Stimulated activated CD8-positive, alpha-beta memory T cell treated with anti-CD3 and anti-CD28 coated beads, Interleukin-2, amount 100 ng/mL, for 48 hours (primary cell): ENCODE measurements at places on chromosomes 6 and 20.

DNA sequence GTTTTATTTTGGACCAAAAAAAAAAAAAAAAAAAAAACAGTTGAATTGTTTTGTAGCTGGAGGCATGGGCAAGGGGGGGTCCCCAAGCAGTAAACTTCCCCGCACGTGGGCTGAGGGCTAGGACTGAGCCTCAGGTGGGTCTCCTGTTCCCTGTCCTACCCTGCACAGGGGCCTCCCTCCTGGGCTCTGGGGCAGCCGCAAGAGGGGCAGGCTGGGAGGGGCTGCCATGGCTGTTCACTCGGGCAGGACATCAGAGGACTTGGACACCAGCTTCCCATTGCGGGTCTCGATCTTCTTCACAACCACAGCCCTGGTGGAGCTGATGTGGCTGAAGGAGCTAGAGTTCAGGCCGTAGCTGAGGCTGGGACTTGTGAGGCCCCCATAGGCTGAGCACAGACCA, 21.1 kb downstream of the SGK1 start:
- no peak for DNase-seq

GRCh38 chr6:19736066-19736465, 101.1 kb upstream of the ID4 start:
- no peak for DNase-seq

DNA sequence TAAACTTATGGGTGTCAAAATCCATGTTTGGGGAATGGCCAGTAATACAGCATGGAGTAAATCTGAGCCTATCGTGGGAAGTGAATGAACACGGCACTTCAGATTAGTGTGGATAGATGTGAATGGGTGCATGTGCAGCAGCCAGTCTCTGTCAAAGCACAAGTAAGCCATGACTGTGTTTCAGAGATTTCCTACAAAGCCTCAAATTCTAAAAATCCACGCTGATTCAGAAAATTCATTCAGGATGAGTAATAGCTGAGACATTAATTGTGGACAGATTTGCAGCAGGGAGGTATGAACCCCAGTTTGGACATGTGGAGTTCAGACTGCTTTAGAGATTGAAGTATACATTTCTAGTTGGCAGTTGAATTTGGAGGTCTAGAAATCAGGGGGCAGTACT, 115.1 kb downstream of the QKI start:
- DNase-seq, result no peak

DNA sequence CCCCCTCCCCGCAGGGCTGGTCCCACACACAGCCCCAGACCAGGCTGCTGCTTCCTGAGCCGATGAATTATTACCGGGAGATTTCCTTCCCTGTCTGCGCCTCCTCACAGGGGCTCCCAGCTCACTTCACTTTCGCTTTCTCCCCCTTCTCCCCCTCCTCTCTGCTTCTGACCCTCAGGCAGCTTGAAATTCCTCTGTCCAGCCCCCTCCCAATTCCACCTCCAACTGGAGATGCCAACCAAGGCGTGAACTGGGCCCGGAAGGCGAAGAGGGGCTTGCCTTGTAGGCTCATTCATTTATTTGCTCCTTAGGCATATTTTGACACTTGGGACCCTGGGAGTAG, 1.7 kb upstream of the TCF15 start:
- no peak for DNase-seq

- DNase-seq, result no peak
Observed at GRCh38 chr6:42276034-42276890, 58.6 kb upstream of the MRPS10 start.

- no peak for DNase-seq
Observed at GRCh38 chr6:28474441-28475219, 31.3 kb upstream of the ZSCAN23 start.
